ENCODE measurements at places on chromosomes 3 and 15.
A peak's percentile ranks its signal among the peaks of the same experiment; 100 is the strongest.

DNA sequence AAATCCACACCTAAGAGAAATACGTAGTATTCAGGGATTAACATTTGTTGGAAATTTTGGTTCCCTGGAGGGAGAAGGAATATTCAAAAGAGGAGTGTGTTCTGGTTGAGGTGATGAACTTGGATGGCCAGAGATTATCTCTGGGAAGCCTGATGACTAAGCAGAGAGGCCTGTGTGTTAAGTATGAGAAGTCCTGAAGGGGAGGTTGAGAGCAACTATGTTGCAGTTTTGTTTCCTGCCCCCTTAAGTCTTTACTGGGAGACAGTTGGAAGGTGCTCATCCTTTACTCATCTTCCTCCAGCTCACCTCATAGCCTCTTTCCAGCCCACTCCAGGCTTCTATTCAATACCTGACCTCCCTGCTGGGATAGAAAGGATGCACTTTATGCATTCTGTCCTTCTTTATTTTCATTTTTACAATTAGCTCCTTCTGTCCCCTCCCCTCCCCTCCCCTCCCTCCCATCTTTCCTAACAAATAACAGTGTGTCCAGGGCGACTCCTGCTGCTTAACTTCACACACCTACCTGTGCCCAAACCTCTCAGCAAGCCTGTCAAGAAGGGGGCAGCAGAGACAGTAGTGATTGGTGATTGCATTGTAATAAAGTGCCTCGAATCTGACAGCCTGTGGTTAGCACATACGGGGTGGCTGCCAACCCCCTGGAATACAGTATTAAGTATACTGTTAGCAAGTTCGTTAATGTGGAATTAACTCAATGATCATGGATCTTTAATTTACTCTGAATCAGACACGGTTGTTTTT, 11.9 kb downstream of the RAP2B start:
- DNase-seq = no peak

DNA sequence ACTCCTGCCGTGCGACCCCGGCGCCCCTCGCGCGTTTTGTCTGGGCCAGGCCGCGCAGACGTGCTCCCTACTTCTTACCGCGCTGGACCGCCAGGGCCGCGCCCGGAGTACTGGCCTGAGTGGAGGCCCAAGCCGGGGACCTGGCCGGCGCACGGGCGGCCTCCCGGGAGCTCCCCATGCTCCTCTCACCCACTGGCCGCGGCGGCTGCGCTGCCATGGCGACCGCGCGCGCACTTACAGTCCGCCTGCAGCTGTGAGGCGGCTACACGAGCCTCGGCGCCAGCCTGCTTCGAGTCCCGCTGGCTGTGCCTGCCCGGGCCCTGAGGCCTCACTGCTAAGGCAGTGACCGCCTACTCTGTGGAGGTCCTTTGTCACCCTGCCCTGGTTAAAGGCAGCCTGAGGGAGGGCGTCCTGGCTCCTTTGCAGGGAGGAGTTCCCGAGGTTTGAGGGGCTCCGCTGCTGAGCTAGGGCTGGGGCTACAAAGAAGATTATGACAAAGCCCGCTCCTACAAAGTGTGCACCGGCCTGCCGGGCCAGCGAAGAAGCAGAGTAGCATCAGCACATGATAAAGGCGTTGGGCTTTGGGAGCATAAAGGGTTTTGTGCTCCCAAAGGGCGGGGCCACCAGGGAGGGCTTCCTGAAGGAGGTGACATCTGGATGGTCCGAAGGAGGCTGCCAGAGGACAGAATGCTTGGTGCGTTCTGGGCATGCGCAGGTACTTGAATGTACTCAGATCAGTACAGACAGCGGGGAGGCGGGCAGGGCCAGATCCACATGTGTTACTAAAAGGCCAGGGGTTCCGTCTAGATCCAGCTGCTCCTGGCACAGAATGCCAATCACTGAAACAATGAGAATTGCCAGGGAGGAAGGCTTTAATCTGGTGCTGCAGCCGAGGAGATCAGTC, at the start of the genes LRRC34 and LRRIQ4:
TSS of gene LRRC34 (minus strand) at position 573 of the 904 bp plus-strand sequence. CDS start at position 217, 356 bp downstream.
TSS of gene LRRIQ4 (plus strand) at position 539 of the 904 bp plus-strand sequence. CDS start 9,052 bp downstream, outside the sequence.
- DNase-seq = peak; percentile 68

DNA sequence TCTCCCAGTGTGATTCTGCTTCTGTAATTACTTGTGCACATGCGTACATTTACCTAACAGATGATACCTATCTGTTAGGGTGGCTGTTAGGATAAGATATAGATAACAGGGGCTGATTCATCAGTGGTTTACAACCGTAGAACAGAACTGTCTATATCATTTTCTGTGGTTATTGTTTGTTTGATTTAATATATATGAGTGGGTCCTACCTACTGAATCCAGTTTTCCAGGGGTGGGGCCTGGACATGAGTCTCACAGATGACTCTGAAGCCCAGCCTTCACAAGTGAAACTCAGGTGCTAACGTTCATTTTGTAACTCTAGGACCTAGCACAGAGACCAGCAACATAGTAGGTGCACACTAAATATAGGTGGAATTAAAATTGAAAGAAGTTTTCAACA, 10.4 kb upstream of the ACAP2 start:
- DNase-seq = no peak

GRCh38 chr3:129065720-129066073, 5.1 kb downstream of the GP9 start:
- no peak for DNase-seq

- DNase-seq = no peak
These were observed 19.1 kb downstream of the FAM81A start for GRCh38 chr15:59457103-59457502.
